ENCODE measurements at places on chromosomes 2 and 18.

- no peak for DNase-seq
Measured at GRCh38 chr18:57916684-57917083, 113.6 kb upstream of the ATP8B1 start.

GRCh38 chr2:10007921-10008808 is 35.2 kb upstream of the KLF11 start:
- no peak for DNase-seq

GRCh38 chr2:17355608-17356329 is 162.5 kb downstream of the RAD51AP2 start:
- DNase-seq: no peak

GRCh38 chr18:55088000-55088401 is 128.7 kb upstream of the CCDC68 start:
- no peak for DNase-seq

GRCh38 chr2:217105733-217106649 is 246.1 kb upstream of the TNP1 start:
- DNase-seq: no peak

GRCh38 chr2:30255466-30256408 is 24.4 kb downstream of the LBH start:
- DNase-seq: no peak

DNA sequence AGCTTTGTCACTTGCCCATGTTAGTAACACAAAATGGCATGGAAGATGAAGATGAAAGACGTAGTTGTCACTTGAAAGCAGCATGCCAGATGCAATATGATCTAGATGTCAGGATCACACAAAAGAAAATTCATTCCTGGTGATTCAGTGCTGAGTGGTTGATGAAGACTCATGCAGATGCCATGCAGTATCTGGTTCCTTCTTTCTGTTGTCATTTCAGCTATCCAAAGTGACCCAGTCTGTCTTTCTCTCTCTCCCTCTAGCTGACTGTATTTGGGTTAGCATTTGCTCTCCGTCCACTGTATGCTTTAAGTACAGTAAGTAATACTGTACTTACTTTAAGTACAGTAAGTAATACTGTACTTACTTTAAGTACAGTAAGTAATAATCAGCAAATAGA is 50.4 kb downstream of the TTN start:
- no peak for DNase-seq

DNA sequence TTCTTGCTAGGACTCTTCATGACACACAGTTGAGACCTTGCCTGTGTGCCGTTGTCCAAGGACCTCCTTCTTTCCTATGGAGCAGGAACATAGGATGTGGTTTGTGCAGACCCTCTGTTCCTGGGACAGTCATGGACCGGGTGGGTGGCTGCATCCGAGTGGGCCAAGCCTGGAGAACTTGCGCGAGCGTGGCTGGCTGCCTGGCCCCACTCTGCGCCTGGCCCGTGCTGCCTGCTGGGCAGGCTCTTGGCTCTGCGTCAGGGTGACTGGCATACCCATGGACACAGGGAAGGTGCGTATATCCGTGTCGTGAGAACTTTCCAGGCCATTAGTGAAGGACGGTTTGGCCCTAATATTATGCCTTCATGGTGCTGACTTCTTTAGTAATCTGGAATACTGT is 68.2 kb downstream of the DCDC2C start:
- no peak for DNase-seq

DNA sequence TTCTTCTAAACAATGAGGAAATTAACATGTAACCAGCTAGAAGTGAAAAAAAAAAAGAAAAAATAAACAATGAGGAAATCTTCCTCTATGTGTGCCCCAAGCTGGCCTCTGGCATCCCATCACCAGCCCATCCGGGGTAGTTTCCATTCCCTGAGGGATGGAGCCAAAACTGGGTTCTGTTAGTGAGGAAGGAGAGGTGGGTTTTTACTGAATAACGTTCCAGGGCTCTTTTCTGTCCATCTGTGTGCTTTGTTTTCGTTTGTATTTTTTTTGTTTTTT is 9.7 kb downstream of the EFHD1 start:
- DNase-seq: no peak

DNA sequence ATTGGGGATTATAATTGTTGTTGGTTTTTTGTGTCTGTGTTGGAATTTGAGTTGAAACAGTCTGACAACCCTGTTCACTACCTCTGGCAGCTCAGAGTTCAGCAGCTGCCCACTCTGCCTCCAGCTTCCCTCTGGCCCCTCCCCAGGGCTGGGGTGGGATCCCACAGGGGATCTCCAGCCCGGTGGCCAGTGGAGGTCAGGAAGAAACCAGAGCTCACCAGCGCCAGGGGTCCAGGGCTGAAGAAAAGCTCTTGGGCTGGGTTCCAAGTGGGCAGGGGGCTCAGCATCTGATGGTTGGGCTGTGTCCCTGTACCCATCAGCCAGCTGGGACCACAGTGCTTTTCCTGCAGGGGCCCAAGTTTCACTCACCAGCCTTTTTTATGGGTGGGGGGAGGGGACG is 16.5 kb upstream of the NCL start:
- DNase-seq: no peak

DNA sequence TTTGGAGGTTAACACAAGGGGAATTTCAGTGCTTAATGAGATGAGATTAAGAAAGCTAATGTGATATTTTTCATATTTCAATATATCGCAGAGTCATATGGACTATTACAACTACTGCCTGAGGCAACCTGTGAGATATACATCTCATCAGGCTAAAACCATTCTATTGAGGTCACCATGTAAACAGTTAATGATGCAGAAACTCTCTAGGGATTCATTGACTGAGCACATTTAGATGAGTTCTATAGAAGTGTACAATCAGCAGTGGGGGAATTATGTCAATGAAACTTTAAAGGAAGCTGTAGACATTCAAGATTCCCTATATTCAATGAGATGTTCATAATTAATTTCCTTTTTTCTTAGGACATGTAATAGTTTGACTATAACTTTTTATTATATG is 687.4 kb upstream of the SYT4 start:
- no peak for DNase-seq

DNA sequence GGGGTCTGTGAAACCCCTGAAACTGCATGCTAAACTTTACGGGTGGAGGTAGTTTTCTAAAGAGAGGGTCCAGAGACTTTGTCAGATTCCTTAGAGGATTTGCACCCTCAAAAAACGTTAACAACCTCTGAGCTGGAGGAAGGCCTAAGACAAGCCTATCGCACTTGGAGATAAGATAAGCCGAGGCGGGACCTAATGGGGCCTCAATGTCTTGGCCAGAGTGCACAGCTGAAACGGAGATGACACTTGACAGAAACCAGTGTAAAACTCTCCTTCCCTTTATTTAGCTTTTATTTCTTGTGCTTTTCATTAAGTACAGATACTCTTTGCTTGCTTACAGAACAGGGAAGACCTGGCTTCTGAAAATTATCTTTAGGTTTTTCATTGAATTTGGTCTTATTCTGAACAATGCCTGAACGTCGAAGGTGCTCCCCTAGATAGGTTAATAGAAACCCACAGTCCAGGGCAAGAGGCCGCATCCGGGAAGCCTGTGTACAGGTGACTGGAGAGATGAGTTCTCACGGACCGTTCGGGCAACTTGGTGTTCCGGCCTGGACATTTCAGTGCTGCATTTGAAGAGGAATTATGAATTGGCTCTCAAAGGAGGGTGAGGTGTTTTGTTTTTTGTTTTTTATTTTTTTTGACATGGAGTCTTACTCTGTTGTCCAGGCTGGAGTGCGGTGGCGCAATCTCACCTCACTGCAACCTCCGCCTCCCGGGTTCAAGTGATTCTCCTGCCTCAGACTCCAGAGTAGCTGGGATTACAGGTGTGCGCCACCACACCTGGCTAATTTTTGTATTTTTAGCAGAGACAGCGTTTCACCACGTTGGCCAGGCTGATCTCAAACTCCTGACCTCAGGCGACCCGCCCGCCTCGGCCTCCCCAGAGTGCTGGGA is 49.7 kb downstream of the SH3BP4 start:
- DNase-seq: no peak

GRCh38 chr2:224952936-224953657 is 89.2 kb downstream of the DOCK10 start:
- no peak for DNase-seq

DNA sequence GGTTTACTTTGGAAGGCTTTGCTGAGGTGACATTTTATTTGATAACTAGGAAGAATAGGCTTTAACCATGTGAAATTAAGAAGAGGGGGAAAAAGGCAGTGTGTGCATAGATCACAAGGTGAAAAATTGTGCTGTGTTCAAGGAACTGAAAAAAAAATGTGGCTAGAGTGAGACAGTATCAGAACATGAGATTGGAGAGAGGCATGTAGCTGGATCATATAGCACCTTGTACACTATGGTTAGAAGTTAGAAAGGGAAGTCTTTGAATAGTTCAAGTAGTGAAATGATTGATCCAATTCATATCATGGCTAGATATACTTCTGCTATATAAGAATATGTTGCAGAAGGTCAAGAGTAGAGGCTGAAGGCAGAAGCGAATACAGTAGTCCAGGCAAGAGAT is 12.3 kb upstream of the TNFRSF11A start:
- no peak for DNase-seq

GRCh38 chr18:70078106-70078505 is 127.4 kb downstream of the RTTN start:
- DNase-seq: no peak

- no peak for DNase-seq
Measured at GRCh38 chr2:171595456-171595855, 73.2 kb downstream of the CYBRD1 start.

DNA sequence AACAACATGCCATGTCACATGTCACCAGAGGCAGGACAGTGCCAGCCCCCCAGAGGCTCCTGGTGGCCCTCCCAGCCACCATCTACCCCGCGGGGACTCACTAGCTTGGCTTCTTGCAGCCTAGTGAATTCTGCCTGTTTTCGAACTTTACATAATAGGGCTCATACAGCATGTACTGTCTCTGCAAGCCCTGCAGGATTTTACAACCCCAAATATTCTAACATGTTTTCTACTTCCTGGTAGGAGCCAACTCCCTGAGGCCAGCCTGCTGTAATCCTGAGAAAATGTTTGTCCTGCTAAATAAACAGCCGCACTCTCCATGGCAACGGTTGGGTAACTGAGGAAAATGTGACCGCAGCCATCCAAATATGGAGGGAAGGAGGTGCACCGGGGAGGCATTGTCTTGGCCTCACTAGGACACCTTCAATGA is 2.7 kb downstream of the PER2 start:
- no peak for DNase-seq
